ENCODE measurements at places on chromosomes 1 and 21.

DNA sequence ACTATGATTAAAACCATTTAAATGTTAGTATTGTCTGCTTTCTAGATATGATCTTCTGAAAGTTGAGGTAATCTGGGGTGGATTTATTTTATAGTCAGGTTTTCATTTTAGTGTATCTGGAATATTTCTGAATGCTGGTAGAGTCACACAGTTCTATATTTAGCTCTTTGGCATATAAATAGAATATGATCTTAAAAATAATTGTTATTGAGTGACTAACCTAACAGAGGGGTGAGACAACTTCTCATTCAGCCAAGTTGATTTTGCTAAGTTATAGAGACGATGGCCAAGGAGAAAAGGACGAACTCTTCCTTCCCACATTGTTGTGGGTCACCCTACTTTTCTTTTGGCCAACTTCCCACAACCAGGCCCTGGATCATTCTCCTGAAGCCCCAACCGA, 7.2 kb upstream of the MT1HL1 start:
- no peak for DNase-seq

DNA sequence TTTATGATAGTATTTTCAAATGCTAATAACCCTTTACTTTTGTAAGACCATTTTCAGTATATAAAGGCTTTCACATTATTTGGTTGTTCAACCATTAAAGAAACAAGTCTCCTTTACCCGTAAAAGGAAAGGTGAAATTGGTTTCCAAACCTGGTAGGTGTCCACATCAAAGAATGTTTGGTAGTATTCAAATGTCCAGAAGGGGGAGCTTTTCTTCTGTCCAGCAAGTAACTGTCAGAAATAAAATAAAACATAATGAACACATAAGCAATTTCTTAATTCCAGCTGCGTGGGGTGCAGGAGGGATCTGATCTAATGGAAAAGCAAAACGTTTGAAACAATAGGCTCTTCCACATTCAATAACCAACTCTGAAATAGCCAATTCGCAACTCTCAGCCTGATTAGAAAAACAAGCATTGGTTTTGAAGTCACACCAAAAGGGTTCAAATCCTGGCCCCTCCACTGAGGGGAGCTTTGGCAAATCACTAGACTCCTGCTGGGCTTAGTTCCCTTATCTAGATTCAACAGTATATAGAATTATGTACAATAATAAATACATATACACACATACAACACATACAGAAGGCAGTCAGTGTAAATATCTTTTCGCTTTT, 11.0 kb downstream of the YIPF1 start:
- DNase-seq = no peak

- DNase-seq = no peak
Measured at GRCh38 chr1:36351227-36351977, 28.0 kb upstream of the EVA1B start.

DNA sequence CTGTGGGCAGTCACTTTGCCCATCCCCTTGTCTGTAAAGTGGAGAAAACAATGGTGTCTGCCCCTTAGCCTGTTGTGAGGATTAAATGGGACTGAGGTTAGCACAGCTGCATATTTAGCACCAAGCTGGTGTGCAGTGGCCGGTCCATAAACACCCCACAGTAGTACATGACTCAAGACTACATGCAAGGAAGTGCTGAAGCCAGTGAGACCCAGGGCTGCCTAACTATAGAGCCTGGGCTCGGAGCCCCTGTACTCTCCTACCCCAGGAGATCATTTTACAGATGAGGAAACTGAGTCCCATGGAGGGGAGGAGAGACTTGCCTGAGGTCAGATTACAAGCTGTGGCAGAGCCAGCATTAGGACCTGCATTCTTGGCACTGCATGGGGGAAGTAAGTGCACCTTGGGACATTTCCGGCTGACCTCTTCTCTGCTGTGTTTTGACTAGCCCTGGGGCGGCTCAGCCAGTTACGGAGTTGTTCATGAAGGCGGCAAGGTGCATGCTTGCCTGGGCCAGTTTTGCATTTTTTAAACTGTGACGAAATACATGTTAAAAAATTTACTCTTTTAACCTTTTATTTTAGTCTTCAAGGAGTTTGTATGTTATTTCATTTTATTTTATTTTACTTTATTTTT, 3.2 kb downstream of the SERINC2 start:
- DNase-seq = no peak

GRCh38 chr1:3331564-3331963, 122.9 kb upstream of the ARHGEF16 start:
- no peak for DNase-seq

DNA sequence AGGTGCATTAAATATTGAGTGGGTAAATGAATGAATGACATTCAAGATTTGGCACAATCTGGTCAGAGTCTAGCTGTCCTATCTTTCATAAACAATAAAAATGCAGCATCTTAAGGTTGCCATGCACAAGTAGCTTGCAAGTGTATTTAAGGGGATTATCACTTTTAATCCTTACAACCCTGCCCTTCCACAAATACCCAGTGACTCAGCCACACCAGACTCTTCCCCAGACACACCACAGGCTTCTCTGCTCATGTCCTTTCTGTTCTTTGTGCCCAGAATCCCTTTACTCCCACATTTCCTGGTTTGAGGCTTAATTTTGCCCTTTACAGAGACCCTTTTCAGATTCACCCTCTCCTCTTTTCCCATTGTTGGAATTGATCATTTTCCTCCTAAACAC, 59.8 kb downstream of the KIRREL1 start:
- DNase-seq = no peak

DNA sequence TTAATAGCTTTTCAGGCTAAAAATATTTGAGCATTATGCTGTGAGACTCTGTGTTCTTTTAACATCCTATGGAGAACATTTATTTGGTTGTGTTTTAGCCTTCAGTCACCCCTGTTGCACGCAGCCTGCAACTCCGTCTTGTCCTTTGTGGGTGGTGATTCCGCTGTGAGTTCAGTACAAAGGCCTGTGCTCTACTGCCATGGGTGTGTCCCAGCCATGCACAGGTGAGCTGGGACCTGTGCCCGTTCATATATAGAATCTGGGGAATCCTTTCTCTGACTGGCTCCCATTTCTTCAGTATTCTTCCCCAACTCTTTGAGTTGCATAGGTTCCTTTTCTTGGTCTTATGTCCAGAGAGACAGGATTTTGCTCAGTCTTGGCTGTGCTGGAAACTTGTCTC, 61.4 kb downstream of the ACTL8 start:
- no peak for DNase-seq

DNA sequence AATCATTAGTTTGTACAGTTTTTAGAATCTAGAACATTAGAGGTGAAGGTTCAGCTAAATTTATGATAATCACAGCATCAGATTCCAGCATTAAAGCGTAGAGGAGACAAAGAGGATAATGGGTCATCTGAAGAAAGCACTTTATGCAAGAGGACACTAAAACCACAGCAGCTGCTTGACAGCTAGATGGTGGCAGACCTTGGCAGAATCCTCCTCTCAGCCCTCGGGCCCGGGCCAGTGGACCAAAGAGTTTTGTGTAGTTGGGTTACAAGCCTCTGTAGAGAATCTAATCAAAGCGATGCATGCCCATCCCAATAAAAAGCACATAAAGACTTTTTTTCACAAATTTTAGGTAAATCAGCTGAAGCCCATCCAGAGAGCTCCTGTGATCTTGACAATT, 59.4 kb downstream of the AK5 start:
- no peak for DNase-seq

DNA sequence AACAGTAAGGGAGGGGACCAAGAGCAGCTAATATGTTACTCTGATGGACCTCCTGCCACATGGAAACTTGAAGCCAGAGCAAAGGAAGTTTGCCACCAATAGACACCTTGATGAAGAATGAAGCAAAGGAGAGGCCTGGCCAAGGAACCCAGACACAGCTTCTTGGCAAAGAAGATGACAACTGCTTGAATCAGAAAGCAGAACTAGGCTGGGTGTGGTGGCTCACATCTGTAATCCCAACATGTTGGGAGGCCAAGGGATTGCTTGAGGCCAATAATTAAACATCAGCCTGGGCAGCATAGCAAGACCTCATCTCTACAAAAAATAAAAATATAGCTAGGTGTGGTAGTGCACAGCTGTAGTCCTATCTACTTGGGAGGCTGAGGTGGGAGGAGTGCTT, 31.7 kb upstream of the CAPZB start:
- no peak for DNase-seq

GRCh38 chr1:202805886-202806844, 2.1 kb downstream of the KDM5B start:
- no peak for DNase-seq

DNA sequence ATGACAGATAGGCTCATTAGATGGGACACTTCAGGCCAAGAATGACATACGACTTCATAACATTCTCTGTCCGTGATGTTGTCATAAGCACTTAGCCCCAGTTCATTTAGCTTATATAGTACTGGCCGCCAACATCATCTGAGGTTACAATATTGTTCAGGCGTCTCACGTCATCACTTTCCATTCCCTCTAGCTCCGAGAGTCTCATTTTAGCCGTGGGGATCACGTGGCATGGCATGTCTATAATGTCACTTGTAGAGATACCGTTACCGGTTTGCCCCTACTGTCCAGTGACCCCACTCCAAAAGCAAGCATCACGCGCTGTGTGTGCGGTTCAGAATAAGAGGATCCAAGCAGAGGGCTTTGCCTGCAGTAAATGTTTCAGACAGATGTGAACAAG, 34.6 kb upstream of the HEATR1 start:
- DNase-seq = no peak

- no peak for DNase-seq
Measured at GRCh38 chr1:101191049-101191448, 45.8 kb upstream of the S1PR1 start.

GRCh38 chr1:53384796-53385195, 56.9 kb upstream of the LRP8 start:
- no peak for DNase-seq

Measured in CD4-positive, alpha-beta T cell treated with Interleukin-4 for 1 hour (primary cell).